ENCODE measurements at places on chromosomes 2 and 18.

GRCh38 chr2:10405448-10405847, 42.7 kb downstream of the ODC1 start:
- DNase-seq = no peak

GRCh38 chr2:134973241-134974138, 54.9 kb downstream of the CCNT2 start:
- DNase-seq = no peak

- DNase-seq = no peak
Observed at GRCh38 chr2:10538224-10538894, 90.2 kb upstream of the ODC1 start.

GRCh38 chr2:68918497-68918896, 34.2 kb downstream of the GKN2 start:
- no peak for DNase-seq

GRCh38 chr18:11761553-11761952, 72.5 kb downstream of the GNAL start:
- DNase-seq = peak; percentile 25

GRCh38 chr2:103402944-103403343, 641.1 kb downstream of the TMEM182 start:
- DNase-seq = no peak

GRCh38 chr2:98637401-98638147, 29.2 kb downstream of the UNC50 start:
- no peak for DNase-seq

DNA sequence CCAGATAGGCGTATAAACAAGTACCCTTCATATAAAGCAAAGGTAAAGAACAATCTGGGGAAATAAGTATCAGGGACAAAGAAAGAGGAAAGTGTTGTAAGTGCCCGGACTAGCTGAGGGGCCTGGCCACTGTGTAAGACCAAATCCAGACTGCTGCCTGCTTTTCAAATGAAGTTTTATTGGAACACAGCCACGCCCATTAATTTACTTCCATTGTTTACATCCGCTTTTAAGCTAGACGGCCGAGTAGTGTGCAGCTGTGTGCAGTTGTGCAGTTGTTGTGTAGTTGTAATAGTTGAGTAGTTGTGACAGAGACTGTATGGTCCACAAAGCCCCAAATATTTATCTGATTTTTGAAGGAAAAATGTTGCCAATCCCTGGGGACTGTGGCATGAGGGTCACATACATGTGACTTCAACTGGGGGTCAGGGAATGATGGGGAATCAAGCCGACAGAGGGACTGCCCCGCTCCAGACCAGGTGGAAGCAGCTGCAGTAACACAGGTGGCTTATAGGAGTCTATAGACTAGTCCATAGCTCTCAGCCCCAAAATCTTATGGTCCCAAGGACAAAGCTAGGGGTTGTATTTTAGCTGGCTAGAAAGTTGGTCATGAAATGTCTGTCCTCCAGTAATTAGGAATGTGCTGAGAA, 30.0 kb downstream of the FHL2 start:
- DNase-seq = no peak

GRCh38 chr2:233338812-233339368, 15.4 kb upstream of the DGKD start:
- DNase-seq = no peak

DNA sequence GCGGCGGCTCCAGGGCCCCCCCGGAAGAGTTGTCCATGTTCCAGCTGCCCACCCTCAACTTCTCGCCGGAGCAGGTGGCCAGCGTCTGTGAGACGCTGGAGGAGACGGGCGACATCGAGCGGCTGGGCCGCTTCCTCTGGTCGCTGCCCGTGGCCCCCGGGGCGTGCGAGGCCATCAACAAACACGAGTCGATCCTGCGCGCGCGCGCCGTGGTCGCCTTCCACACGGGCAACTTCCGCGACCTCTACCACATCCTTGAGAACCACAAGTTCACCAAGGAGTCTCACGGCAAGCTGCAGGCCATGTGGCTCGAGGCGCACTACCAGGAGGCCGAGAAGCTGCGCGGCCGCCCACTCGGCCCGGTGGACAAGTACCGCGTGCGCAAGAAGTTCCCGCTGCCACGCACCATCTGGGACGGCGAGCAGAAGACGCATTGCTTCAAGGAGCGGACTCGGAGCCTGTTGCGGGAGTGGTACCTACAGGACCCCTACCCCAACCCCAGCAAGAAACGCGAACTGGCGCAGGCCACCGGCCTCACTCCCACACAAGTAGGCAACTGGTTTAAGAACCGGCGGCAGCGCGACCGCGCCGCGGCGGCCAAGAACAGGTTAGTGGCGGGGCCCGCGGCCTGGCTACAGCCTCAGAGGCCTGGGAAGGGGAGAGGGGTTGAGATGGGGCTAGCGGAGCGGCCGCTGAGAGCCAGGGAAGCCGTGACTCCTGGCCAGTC, 965 bp downstream of the SIX3 start:
- peak; percentile 53 for DNase-seq

DNA sequence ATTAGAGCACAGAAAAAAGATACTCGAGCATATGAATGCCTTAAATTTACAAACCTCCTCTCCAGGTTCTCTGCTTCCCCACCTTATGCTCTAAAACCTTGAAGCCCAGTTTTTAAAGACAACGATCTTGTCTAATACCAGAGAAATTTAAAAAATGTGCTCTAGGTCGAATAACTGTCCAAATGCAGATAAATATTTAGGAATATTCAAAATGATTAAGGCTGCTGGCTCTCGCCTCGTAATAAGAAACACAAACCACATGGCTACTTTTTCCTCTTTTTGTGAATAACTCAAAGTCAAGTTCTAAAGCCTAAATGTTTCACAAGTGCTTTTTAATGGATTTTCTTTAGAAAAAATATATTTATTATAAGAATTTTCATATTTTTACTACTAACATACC, 101.3 kb downstream of the SATB2 start:
- no peak for DNase-seq

DNA sequence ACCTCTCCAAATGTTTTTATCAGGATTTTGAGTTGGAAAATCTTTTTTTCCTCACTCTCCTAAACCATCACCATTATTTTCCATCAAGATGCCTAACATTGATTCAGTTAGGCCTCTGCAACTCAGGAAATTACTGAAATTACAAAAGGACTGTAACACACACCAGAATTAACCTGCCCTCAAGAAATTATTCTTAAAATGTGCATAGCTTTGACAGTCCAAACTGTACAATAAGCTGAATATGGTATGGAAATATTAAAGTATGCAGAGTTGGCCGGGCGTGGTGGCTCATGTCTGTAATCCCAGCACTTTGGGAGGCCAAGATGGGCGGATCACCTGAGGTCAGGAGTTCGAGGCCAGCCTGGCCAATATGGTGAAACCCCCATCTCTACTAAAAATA, 50.2 kb upstream of the PHLPP1 start:
- DNase-seq = no peak

GRCh38 chr2:169709981-169710380, 15.7 kb downstream of the PHOSPHO2 start:
- no peak for DNase-seq

DNA sequence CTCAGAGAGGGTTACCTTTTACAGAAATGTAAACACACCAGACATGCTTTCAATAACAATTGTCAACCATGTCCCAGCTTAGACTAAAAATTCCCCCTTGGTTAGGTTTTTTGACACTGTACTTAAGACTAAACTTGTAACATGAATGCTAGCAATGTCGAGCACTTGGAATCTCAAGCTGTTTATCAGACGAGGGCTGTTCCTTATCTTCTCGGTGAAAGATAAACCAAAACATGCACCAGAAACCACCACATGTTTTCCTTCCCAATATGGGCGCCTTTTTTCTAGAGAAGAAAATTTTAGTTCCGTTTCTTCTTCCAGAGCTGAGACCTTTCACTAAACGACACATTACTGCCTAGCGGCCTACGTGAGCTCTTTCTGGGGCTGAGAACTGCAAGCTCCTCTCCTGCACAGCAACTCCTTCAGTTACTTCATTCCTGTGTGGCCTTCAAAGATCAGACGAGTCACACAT, 42.4 kb upstream of the ACKR3 start:
- DNase-seq = no peak

GRCh38 chr2:234483568-234484251, 13.2 kb downstream of the ARL4C start:
- DNase-seq = no peak

DNA sequence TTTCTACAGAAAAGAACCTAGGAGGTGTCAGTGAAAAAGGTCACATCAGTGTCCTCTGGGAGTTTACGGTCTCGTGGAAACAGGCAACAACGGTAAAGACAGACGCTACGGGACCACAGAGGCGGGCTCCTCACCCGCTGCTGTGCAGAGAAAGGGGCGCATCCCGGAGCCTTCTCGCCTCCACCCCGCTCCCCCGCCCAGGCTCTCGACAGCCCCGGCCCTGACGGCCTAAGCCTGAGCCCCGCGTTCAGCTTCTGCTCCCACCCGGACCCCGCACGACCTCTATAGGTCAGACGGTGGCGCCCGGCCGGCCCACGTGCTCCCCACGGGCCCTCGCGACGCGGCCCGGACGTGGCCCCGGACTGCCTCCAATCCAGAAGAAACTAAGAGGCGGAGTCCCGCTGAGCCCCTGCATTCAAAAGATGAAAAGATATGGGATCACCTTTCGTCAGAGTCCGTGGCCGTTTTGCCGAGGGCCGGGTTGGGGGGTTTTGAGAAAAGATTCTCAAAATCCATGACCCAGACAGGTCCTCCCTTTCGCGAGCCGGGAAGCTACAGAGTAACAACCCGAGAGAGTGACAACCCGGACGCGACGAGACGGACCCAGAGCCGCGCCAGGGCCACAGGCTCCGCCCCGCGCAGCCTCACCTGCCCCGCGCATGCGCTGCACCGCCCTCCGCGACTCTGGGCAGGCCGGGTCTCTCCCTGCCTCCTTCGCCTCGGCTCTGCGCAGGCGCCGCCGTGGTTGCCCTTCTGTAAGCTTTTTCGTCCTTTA, at the start of gene ZC3H8:
Gene ZC3H8 (minus strand): TSS at position 577 of the 775 bp plus-strand sequence. CDS start 61 bp downstream, at position 516.
- peak; percentile 96 for DNase-seq

GRCh38 chr2:238305092-238305862, 15.0 kb upstream of the TRAF3IP1 start:
- no peak for DNase-seq

DNA sequence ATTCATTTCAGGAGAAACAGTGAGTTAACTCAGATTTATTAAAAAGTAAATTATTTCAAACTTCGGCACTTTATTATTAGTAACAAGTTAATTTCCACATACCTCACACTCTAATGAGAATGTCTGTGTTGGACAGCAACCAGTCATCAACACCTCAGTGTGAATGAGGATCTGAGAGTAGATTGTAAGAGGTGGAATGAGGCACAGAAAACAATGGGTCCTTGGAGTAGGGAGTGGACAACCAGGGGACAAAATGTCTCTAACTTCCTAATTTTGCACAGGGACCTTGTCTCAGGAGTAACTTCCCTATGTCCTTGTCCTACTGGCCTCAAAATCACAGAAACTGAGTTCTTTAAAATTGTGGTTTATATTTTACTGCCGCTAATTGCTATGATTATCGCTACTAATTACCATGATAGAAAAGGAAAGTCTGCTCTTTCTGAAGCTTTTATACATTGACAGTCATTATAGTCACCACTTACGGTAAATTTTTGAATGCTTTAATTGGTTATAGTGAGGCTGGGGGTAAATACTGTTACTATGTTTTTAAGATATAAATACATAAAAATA, 82.2 kb upstream of the LRPPRC start:
- no peak for DNase-seq

DNA sequence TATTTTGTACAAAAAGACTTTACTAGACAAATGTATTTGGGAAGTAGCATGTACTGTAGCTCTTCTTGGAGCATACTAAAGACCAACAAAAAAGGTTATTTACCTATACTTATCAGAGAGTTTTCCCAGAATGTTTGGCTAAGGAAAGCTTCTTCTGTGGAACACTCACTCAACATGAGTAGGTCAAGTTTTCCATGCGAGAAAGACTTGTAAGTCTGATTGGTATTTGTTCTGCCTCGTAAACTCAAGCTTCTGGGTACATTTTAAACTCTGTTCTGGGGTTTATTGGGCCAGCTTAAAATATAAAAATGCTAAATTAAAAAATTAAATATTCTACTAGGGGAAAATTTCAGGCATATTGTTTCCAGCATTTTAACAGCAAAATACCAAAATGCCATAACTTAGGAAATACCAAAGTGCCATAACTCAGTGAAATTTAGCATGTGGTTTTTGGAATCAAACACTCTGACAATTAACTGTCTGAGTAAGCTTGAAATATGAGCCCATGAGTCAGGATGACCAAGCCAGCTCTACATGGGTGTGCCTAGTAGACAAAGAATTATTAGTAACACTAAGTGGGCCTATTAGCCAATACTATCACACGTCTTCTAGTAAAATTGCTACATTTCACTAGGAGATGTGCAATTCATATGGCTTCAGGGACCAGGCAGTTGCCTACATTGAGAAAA, 47.3 kb upstream of the SERPINE2 start:
- no peak for DNase-seq

- no peak for DNase-seq
Observed at GRCh38 chr2:95058466-95058988, 33.0 kb downstream of the MAL start.

GRCh38 chr2:161139098-161139987, 20.9 kb upstream of the TANK start:
- no peak for DNase-seq

DNA sequence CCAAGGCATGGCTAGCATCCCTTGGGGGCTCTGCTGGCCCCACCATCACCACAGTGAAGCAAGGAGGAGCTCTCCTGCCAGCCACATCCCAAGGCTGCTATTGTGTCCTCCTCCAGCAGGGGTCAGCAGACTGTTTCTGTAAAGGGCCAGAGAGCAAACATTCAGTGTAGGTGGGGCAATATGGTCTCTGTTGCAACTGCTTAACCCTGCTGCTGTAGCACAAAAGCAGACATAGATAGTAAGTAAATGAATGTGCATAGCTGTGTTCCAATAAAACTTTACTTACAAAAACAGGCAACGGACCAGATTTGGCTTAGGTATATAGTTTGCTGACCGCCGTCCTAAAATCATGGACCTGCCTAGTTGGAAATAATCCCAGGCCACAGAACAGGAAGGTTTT, 36.4 kb upstream of the ZBTB7C start:
- peak; percentile 88 for DNase-seq

GRCh38 chr2:238925816-238926521, 78.1 kb downstream of the TWIST2 start:
- no peak for DNase-seq

GRCh38 chr2:99377879-99378278, 40.7 kb downstream of the EIF5B start:
- no peak for DNase-seq

GRCh38 chr18:76686737-76687231, 135.6 kb upstream of the ZNF236 start:
- DNase-seq = peak; percentile 74

- no peak for DNase-seq
Observed at GRCh38 chr2:32591669-32592463, 36.0 kb upstream of the TTC27 start.
